Pancreas (tissue), 10 donors: ENCODE measurements at places on chromosomes 7 and 10.

DNA sequence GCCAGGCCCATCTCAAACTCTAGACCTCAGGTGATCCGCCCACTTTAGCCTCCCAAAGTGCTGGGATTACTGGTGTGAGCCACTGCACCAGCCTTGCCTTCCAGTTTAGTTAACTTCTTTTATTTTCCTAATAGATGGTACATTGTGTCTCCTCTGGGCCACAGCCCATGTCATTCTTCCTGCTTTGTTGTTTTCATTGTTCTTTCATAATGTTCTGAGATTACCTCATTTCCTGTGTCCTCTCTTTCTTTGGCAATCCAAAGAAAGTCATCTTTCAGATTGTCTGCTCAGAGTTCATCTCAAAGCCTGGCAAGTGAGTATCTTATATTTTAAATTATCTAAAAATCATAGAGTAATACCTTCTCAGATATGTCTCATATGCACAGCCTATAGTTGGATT is at the start of gene OLAH:
Gene OLAH (plus strand): TSS at position 270 of the 400 bp plus-strand sequence. CDS start 3,346 bp downstream, outside the sequence.
- no peak for DNase-seq

DNA sequence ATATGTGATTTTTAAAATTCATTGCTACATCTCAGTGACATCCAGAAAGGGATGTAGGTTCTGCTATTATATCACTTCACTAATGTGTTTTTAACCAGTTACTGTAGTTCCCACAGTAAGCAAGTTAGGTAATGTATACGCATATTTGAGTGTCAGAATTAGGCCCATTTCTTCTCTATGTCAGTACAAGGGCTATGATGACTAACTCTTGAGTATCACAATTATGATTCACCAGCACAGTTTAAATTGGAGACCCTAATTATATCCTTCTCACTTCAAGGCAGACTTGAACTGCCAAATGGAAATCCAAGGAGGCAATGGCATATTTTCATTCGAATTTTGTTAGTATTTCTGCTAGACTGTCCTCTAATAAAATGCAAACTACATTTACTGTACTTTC is 23.6 kb downstream of the BZW2 start:
- DNase-seq: no peak

DNA sequence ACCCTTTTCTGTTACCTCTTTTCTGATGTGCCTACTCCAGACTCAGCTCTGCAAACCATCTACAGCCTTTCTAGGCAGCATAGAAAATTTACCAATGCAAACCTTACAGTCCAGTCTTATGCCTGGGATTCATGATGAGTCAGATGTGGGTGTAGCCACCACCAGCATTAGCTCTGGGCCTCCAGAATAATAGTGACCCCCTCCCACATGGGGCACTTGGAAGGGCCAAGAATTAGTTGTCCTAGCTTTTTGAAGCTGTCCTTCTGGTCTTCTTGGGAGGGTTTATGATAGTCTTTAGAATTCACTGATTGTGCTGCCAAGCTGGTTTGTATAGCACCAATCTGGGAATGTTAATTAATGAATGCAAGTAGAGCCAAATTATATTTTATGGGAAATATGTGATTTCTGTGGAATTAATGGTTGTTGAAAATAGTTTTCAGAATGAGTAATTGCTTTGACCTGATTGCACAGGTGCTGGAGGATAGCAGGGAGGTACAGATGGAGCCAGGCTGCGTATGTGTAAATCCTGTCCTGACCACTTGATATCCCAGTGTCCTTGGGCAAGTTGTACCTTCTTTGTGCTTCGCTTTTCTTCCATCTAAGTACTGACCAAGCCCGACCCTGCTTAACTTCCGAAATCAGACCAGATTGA is 94.8 kb downstream of the CPED1 start:
- no peak for DNase-seq

DNA sequence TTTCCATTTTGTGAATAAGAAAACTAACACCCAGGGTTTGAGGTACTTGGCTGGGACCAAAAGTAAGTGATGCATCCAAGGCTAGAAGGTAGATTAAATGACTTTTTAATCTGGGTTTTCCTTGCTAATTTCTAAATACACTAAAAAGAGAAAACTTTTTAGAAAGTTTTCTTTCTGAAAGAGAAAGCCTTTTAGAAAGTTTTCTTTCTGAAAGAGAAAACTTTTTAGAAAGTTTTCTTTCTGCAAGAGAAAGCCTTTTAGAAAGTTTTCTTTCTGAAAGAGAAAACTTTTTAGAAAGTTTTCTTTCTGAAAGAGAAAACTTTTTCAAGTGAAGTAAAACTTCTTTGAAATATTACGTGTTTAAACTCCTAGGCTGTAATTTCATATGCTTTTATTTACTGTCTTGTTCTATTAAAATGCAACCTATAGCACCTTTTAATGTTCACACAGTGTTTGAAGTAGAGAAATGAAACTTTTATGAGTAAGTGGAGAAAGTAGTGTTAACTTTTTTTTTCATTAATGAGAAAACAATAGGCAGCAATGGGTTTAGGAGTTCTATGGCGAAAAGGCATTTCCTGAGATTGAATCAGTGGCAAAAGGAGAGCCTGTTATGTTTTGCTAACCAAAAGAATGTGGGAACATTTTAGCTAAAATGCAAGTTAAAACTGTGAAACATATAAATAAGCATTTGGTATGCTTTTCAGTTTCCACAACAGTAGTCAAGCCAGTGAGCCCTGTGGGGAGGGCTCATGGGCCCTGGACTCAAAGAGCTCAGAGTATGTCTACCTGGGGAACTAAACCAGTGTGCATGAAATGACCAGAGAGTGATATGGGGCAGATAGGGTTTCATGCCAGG is 103.7 kb downstream of the RBM20 start:
- DNase-seq: no peak

- DNase-seq: no peak
Observed at GRCh38 chr10:84195044-84195830, 900 bp downstream of the CDHR1 start.

DNA sequence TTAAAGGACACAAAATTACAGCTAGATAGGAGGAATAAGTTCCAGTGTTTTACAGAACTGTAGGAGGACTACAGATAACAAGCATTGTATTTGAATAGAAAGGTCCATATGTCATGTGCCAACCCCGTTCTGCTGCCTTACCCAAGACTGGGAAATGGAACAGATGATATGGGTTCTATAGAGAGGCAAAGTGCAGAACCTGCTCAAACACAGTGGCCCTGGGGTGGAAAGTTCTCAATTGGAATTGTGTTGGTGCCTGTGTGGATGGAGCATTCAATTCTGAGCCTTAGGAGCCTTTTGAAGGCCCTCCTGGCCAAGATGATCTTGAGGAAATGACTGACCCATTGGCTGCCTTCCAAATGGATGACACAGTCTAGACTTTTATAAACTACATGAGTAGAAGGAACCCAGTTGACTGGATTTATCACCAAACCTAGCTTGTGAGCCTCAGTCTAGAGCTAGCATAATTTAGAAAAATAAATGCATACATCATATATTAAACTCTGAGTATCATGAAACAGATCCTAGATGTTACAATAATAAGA is 4.1 kb upstream of the PRSS1 start:
- DNase-seq: no peak

- DNase-seq: peak; percentile 83
Observed at GRCh38 chr10:113854013-113854760, at the start of the genes DCLRE1A and NHLRC2. Gene DCLRE1A (minus strand): TSS chr10:113854082. CDS start chr10:113853182, 900 bp downstream. Gene NHLRC2 (plus strand): TSS chr10:113854661. CDS start chr10:113854873, 212 bp downstream.

DNA sequence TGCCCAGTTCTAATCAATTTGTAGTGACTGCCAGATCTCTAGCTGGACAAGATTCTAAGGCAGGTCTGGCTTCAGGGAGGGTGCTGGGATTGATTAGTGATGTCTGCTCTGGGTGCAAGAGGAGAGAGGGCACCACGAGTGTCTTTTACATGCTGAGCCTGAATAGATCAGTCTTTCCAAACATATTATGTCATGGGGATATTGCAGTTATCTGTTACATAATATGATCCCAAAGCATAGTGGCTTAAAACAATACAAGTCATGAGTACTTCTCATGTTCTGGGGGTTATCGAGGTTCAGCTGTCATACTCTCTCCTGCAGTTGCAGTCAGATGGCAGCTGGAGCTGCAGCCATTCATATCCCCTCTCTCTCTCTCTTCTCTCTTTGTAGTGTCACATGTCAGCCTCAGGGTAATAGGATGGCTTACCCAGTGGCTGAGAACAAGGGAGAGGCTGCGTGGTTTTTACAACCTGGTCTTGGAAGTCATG is 26.0 kb downstream of the SLC29A3 start:
- DNase-seq: no peak
